ENCODE measurements at places on chromosomes 2 and 18. TPM values are rescaled to one million over a fixed set of nuclear protein-coding genes. Genes with fewer than 3 reads are reported as not detected.

CHRNG gene
- not detected for polyA plus RNA-seq

SNORC gene
- polyA plus RNA-seq = 3.3 TPM

DCDC2C gene
- not detected for polyA plus RNA-seq

IAH1 gene
- polyA plus RNA-seq = 97.0 TPM

G6PC2 gene
- polyA plus RNA-seq = not detected

ANKRD29 gene
- 5.2 TPM for polyA plus RNA-seq

FIGN gene
- 1.1 TPM for polyA plus RNA-seq

MMADHC gene
- polyA plus RNA-seq = 84.8 TPM

EVX2 gene
- polyA plus RNA-seq = not detected

PCARE gene
- 1.3 TPM for polyA plus RNA-seq

COLEC12 gene
- polyA plus RNA-seq = 1.3 TPM

BOLL gene
- polyA plus RNA-seq = not detected

PIEZO2 gene
- 1.1 TPM for polyA plus RNA-seq

GCG gene
- not detected for polyA plus RNA-seq

TSPYL6 gene
- not detected for polyA plus RNA-seq

RAB27B gene
- polyA plus RNA-seq = 0.32 TPM

CDCA7 gene
- polyA plus RNA-seq = 0.34 TPM

PLB1 gene
- 0.95 TPM for polyA plus RNA-seq
